ENCODE measurements at places on chromosomes 2 and 18. TPM values are rescaled to one million over a fixed set of nuclear protein-coding genes. Genes with fewer than 3 reads are reported as not detected.

- DNase-seq: peak; percentile 79
These were observed 42.5 kb upstream of the PID1 start for GRCh38 chr2:229313591-229313990.

Gene GNAL
- total RNA-seq: 0.51 TPM

- no peak for DNase-seq
These were observed 5.8 kb upstream of the TLK1 start for GRCh38 chr2:171166328-171166983.

Gene FBXO48
- total RNA-seq: 0.42 TPM

Gene ITGA6
- 338 TPM for total RNA-seq

GRCh38 chr2:17057109-17058017 lies 391.7 kb upstream of the CYRIA start:
- no peak for DNase-seq

DNA sequence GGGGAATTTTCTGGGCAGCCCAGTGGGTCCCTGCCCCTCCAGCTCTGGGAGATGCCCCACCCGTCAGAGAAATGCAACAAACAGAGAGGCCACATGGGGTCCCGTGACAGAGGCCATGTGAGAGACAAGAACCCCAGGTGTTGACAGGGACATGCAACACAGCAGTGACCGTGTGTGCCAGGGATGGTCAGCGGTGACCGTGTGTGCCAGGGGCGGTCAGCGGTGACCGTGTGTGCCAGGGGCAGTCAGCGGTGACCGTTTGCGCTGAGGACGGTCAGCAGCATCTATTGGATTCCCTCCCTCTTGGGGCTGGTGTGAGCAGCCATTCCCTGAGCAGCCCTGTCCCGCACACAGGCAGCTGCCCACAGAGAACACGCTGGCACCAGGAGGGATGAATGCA lies 146.6 kb upstream of the OTOS start:
- no peak for DNase-seq

GRCh38 chr2:241728627-241729026 lies 5.8 kb upstream of the D2HGDH start:
- DNase-seq: no peak

- no peak for DNase-seq
These were observed 46.5 kb upstream of the ST3GAL5 start for GRCh38 chr2:85935170-85935745.

DNA sequence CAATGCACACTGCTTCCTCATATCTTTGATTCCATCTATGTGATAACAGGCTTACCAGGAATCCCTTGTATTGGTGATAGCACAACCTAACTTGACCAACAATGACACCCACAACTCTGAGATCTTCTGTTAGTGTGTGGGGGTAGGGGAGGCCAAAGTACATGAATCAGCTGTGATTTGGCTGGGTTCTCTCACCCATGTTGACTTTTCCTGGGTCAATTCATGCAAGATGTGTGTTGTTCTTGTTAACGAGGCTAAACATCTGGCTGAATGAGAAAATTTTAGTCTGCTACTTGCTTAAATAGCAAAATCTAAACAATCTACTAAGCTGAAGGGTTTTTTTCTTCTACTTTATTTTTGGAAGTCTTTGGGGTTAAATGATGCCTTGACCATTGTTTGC lies 341.2 kb upstream of the SLC14A2 start:
- no peak for DNase-seq

DNA sequence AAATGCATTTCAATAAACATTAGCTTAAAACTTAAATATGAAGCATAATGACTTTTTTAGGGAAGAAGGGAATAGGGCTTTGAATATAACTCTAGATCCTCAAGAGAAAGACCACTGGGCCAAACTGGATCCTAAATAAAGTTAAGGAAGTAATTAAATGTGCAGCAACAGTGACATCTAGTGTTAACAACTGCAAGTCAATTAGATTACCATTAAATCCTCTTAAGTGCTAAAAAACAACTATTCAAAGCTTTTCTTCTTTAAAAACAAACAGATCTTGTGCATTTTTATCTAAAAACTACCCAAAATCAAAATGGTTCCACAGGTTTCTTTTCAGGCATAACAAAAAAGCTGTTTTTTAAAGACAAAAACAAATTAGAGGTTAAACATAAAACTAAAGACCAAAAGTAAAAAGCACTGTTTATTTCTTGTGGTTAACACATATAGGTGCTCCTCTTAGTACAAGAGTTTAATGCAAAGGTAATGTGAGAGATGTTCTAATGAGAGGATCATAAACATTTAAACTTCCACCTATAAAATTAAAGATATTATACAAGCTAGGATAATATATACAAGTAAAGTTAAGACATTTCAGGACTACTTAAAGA lies 111.4 kb downstream of the THADA start:
- peak; percentile 90 for DNase-seq

Gene HOXD8
- total RNA-seq: 30.3 TPM

DNA sequence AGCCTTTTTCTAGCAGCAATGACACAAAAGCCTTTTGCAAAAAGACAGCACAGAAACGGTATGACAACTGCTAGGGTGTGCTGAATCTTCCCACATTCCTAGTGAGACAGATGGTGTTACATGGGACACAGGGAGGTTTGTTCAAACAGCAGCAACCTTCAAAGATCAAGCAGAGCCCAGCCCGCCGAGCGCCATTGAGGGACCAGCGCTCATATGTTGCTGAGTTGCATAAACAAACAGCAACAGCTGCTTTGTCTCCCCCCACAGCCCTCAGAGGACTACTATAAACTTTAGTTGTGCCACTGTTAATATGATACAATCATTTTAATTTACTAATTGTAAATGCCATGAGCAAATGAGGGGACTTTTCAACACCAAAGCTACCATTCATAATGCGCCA lies 117.7 kb downstream of the ZEB2 start:
- no peak for DNase-seq

Gene SLC16A14
- 0.09 TPM for total RNA-seq

Gene LIPT1
- total RNA-seq: 6.2 TPM

Gene GAL3ST2
- total RNA-seq: not detected

GRCh38 chr2:182267971-182268370 lies 158.9 kb downstream of the PDE1A start:
- DNase-seq: no peak

- no peak for DNase-seq
These were observed 53.1 kb upstream of the NOSTRIN start for GRCh38 chr2:168749297-168749696.

Gene THSD7B
- total RNA-seq: under 0.01 TPM

GRCh38 chr2:190993292-190993643 lies 20.7 kb downstream of the STAT1 start:
- DNase-seq: no peak

GRCh38 chr18:38427736-38428135 lies 862.1 kb upstream of the CELF4 start:
- no peak for DNase-seq

GRCh38 chr18:3688690-3689089 lies 238.7 kb downstream of the TGIF1 start:
- DNase-seq: no peak

Gene RMDN2
- total RNA-seq: 3.1 TPM

GRCh38 chr18:789397-789796 lies 22.6 kb downstream of the YES1 start:
- DNase-seq: no peak

- DNase-seq: no peak
These were observed 43.4 kb downstream of the BCL2L11 start for GRCh38 chr2:111164078-111164477.

GRCh38 chr18:56575819-56576663 lies 62.4 kb downstream of the TXNL1 start:
- DNase-seq: peak; percentile 83

Measured in dermis blood vessel endothelial cell (primary cell).